ENCODE measurements at places on chromosomes 5 and 9. TPM values are rescaled to one million over a fixed set of nuclear protein-coding genes. Genes with fewer than 3 reads are reported as not detected.

GRCh38 chr9:26789959-26790358, 102.6 kb downstream of the CAAP1 start:
- no peak for DNase-seq

DNA sequence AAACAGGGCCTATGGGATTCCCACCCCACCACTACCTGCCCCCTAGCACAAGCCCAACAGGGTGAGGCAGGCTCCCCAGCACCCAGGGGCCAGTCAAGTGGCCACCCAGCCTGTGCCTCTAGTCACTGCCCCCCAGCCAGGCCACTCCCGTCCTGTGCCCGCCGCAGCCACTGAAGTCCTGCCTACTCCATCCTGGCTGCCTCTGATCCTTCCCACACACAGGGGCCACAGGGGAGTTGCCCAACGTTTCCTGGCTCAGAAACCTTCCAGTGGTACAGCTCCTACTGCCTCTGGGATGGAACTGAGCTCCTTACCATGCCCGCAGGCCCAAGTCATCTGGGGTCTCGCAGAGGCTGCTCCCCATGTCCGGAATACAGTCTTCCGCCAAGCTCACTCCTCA, 70.2 kb upstream of the STXBP1 start:
- no peak for DNase-seq

- no peak for DNase-seq
Observed at GRCh38 chr5:3833566-3833965, 237.9 kb downstream of the IRX1 start.

GRCh38 chr9:3674561-3674960, 148.8 kb upstream of the RFX3 start:
- no peak for DNase-seq

DNA sequence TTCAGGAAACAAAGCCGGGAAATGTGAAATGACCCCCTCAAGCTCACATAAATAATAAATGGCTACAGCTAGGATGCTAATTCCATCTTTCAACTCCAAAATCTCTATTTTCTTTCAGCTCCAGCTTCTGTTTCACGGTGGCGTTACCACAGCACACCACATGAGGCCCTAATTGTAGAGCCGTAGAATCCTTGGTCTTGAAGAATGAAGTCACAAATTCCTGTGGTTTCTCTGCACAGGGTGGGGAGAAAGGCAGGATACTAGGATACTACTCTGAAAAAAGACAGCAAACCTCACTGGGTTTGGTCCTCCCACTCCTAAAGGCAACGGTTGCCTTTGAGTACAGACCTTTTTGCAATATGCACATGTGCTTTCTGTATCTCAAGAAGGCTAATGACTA, 13.9 kb upstream of the RARS1 start:
- DNase-seq: no peak

- no peak for DNase-seq
Observed at GRCh38 chr5:151646334-151646733, 40.4 kb downstream of the SPARC start.

GRCh38 chr5:91123291-91123690, 259.8 kb downstream of the ARRDC3 start:
- DNase-seq: no peak

DNA sequence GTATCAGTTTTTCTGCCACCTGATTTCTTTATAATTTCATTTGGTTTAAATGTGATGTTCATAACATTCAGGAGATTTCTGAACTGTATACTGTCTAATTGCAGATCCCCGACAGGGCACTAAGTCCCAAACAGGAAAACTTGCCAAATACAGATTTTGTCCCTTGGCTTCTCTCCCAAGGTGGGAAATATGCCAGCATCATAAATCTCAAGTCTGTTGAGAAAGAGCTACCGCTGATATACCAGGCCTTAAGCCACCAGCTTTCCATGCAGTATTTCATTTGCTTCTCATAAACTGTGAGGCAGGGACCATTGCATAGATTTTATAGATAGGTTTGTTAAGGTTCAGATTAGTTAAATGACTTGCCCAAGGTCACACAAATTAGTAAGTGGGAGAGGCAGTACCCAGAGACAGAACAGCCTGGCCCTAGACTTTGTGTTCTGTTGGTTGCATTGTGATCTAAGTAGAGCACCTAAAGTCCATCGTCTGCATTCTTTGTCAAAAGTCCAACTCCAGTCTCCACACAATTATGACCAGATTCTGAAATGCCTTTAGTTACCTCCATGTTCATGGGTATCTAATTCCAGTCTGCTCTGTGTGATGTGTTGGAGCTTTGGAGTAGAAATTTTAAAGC, 16.2 kb downstream of the GPR21 start:
- no peak for DNase-seq

GRCh38 chr9:136020671-136021070, 59.5 kb upstream of the UBAC1 start:
- no peak for DNase-seq

- DNase-seq: no peak
Observed at GRCh38 chr9:115106642-115107041, 11.3 kb downstream of the TNC start.

DNA sequence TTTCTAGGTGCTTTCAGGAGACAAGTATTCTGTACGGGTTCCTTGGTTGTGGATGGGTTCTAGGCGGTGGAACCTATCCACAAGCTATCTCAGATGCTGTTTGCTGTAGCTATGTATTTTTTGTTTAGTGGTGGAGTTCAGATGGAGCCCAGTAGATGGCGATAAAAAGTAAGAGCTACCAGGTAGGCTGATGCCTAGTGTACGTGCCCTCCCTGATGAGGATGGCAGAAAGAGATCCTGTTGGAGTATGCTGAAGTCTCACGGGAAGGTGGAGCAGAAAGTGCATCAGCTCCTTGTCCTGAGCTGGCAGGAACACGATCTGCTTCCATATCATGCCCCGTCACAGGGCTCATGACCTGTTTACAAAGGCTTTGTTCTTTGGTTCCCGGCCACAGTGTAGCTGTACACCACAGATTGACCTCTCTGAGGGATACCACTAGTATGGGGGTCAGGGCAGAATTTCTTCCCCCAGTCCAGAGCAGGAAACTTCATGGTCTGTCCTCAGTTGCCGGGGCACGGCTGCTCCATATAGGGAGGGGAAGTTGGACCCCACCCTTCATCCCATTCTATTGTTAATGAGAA, 12.6 kb upstream of the UGT3A2 start:
- DNase-seq: peak; percentile 33

The CDKN2A gene
- 2.8 TPM for total RNA-seq

The FGD3 gene
- 72.9 TPM for total RNA-seq

The LRRC70 gene
- total RNA-seq: 1.5 TPM

The PCA3 gene
- not detected for total RNA-seq

The BARHL1 gene
- not detected for total RNA-seq

The ADCY2 gene
- not detected for total RNA-seq

The IL13 gene
- 16.3 TPM for total RNA-seq

All from activated T-cell treated with anti-CD3 and anti-CD28 coated beads, Interleukin-2, amount 50 U/mL, for 72 hours (primary cell).